ENCODE measurements at places on chromosomes 6 and 20.
A peak's percentile ranks its signal among the peaks of the same experiment; 100 is the strongest.

- DNase-seq: no peak
These were observed 111.2 kb upstream of the SIM1 start for GRCh38 chr6:100575921-100576320.

DNA sequence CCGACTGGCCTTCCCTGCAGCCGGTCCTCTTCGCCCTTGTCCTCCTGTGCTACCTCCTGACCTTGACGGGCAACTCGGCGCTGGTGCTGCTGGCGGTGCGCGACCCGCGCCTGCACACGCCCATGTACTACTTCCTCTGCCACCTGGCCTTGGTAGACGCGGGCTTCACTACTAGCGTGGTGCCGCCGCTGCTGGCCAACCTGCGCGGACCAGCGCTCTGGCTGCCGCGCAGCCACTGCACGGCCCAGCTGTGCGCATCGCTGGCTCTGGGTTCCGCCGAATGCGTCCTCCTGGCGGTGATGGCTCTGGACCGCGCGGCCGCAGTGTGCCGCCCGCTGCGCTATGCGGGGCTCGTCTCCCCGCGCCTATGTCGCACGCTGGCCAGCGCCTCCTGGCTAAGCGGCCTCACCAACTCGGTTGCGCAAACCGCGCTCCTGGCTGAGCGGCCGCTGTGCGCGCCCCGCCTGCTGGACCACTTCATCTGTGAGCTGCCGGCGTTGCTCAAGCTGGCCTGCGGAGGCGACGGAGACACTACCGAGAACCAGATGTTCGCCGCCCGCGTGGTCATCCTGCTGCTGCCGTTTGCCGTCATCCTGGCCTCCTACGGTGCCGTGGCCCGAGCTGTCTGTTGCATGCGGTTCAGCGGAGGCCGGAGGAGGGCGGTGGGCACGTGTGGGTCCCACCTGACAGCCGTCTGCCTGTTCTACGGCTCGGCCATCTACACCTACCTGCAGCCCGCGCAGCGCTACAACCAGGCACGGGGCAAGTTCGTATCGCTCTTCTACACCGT, 6.1 kb downstream of the UBD start:
- no peak for DNase-seq

- no peak for DNase-seq
These were observed 79.8 kb upstream of the KIF25 start for GRCh38 chr6:167917551-167918154.

- DNase-seq: no peak
These were observed 260.0 kb downstream of the NRN1 start for GRCh38 chr6:5746759-5747130.

DNA sequence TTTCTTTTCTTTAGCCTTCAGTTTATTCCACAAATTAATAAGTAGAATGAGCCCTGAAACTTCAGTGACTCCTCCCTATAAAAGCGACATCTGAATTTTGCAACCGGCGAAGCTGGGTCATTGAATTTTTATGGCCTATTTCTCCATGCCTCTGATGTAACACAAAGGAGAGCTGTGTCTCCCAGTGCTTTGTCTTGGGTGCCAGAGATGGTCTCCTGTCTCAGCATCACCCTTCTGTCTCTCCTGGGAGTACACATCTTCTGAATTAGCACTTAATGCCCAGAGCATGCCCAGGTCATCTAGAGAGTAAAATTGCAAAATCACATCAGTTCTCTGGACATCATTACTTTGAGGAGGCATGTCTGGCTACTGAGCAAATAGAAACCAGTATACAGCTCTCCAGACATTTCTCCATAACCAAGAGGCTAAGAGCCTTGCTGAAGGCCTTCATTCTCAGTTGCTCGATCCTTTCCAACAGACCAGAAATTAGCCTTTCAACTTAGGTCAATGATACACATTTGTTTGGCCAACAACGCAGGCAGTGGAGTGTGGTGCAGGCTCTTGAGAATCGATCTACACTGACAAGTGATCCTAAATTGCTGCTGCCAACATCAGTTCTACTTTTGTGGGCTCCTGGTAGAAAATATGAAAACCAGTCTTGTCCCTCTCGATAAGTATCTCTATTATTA, 176.0 kb upstream of the FOXQ1 start:
- DNase-seq: no peak

- peak; percentile 22 for DNase-seq
These were observed 7.5 kb downstream of the MRPL14 start for GRCh38 chr6:44119704-44120262.

DNA sequence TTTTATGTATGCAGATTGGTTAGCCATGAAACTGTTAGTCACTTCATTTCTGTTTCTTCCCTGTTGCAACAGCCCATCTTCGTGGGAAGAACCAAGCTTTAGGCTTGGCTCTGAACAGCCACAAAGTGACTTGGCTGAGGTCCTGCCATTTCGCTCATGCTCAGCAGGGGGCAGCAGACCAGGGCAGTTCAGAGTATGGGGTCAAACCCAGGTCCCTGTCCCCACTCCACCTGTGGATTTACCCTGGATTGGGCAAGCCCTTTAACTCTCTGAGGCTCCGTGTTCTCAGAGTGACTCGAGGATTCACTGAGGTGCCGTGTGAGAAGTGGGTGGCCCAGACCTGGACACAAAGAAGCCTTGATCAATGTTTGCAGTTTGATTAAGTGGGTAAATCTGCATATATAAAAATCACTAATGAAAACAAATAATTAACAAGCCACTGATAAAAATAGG, 19.8 kb upstream of the MAP1LC3A start:
- DNase-seq: peak; percentile 64

DNA sequence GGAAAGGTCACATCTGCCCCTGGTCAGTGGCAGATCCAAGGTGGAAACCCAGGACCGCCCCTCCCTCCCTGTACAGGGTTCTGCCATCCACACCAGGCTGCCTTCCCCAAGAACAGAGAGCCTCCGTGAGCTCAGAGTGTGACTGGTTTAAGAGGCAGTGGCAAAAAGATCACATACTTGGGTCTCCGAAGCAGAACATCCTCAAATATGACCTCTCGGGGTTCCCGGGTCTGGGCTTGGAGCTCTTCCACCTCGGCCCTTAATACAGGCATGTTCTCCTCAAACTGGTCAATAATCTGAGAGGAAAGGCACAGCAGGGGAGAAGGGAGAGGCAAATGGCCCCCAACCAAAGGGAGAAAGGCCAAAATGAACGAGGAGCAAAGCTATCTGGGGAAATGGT, 14.8 kb downstream of the C20orf96 start:
- no peak for DNase-seq

DNA sequence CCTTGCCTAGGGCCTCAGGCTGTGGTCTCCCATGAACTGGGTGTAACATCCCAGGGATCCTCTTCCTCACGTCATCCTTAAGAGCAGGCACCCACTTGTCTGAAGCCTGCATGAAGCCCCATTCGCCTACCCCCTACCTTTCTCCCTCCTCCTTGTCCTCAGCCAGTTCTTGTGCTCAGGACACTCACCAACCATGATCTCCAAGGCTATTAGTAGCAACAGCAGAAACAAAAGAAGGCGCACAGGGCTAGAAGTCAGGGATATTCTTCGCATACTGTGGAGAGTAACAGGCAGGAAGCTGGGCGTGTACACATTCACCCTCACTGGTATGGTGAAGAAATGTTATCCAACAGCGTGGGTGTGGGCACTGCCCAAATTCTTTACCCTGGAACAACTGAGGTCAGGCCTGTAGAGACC, 7.3 kb downstream of the RAET1E start:
- no peak for DNase-seq

- peak; percentile 46 for DNase-seq
These were observed 2.5 kb downstream of the RBM39 start for GRCh38 chr20:35739294-35740163.

DNA sequence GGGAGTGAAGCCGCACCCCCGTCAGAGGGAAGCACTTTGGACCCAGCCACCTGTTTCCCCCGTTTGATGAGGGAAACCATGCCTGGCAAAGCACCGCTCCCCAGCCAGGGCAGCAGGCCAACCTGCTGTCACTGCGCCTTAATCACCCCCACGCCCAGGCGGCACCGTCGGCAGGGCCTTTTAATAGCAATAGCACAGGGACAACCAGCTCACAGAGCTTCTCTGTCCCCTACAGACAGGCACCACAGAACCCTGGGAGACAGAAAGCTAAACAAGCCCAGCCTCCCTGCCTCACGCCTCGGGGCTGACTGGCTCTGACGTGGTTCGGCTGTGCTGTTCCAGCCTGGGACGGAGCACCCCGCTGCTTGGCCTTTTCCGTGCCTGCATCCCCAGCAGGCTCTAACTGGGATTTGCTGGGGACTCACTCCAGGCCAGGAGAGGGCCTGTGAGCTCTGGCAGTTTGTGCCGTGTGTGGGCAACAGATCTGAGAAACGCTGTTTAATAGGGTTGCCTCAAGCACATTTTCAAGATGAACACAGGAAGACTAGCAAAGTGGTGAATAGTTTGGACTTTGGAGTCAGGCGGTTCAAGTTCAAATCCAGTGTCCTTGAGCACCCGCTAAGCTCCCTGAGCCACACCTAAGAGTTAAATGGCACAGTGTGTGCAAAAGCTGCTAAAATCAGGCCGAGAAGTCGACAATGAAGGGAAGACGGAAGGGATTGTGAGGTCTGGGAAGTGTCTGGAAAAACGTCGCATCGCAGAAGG, 223.8 kb downstream of the NRN1 start:
- no peak for DNase-seq

GRCh38 chr20:19269737-19270340, 57.4 kb downstream of the SLC24A3 start:
- DNase-seq: no peak

DNA sequence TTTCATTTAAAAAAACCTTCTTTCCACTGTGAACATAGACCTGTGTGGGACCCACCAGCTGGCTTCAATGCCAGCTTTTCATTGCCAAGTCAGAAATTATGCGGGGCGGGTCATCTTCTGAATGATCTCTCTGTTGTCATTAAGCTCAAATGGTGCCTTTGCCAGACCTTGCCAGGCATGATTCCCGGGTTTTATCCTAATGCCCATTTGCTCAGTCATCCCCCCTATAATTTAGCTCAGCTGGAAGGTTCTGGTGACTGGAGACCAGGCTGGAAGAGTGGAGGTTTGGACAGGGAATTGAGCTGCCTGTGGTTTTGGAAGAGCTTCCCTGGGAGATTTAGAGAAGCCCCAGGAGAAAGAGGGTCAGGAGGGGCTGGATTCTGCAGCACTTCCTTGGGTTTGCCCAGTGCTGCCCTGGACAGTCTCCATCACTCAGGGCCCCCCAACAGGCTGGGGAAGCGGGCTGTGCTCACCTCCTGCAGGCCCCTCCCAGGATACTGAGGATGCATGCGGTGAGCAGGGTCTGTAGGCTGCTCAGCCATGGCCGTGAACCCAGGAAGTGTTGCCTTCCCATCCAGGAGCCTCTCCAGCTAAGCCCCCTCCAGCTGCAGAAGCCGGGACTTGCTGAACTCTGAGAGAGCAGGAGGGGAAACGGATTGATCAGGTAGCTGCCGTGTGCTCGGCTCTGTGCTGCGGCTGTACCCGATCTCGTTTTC, 273.0 kb downstream of the CDH4 start:
- no peak for DNase-seq

GRCh38 chr6:167674486-167674885, 152.2 kb upstream of the AFDN start:
- DNase-seq: no peak

DNA sequence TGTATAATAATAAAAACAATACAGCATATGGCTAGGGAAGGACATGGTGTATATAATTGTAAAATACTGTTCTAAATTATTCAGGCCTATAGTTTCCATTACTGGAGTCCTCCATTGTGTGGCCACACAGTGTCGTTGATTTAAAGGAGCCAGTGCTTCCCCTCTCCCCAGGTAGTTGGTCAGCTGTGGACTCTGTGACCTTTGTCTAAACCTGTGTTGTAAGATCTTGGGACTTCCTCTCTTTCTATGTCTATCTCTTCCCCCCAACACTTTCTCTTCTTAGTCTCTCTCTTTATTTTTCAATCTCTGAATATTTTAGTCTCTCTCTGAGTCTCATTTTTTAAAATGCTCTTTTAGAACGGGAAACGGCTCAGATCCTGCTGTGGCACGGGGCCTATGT, 35.6 kb downstream of the BRPF3 start:
- no peak for DNase-seq

GRCh38 chr6:169528755-169529154, 173.1 kb downstream of the WDR27 start:
- DNase-seq: peak; percentile 7

DNA sequence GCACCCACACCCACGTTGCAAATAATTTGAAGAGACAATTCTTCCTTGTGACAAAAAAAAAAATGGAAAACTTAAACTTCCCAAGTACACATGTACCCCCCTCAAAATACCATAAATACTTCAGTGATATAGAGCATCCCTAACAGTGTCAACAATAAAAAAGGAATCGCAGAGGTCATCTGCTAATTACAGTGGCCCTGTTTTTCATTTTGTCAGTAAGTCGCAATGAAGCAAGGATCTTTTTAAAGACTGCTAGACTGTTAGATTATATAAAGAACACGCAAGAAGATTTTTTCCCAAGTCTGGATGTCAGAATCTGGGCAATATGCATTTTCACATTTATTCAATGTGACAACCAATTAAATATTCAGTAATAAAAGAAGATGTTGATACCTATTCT, 93.9 kb downstream of the EPB41L2 start:
- no peak for DNase-seq

DNA sequence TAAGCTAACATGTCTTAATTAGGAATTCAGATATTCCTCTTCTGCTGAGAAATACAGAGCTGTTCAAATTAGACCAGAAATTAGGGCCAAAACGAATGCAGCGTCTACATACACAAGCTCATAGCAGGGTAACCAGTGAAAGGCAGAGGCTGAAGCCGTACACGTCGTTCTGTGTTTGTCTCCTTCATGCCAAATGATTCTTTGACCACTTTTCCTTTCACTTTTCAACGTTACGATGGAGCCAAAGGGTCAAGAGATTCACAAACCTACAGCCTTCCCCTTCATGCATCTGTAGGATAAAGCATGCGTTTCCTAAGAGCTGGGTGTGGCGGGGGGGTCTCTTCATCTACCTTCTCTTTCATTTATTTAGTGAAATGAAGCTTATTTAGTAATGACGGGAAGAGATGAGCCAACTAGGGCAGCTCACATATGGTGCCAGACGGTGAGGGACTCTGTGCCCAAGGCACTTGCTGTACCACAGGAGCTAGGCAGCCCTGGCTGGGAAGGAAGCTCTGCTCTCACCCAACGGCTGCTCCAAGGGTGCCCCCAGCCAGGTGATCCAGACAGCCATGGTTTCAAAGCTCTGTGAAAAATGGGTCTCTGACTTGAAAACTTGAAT, 178.0 kb downstream of the ATXN1 start:
- no peak for DNase-seq

GRCh38 chr6:110543106-110543505, 66.7 kb upstream of the SLC22A16 start:
- DNase-seq: peak; percentile 81

- DNase-seq: peak; percentile 11
These were observed 25.2 kb upstream of the C20orf204 start for GRCh38 chr20:64010711-64011237.

DNA sequence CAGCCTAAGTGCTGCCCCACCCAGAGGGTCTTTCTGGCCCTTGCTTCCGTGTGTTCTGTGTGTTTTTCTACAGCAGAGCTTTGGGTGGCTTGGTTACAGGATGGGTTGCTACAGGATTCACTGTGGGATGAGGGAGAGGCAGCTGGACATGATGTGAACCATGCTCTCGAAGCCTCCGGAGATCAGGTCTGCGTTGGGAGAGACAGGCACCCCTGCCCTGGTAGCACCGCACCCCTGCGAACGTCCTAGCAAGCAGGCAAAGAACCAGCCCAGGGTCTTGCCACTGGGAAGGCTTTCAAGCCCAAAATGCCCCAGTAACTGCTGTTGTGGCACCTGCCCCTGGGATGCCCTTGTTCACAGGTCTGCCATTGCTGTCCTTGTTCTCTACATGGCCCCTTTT, 66.4 kb downstream of the IGF2R start:
- DNase-seq: no peak

GRCh38 chr6:111813237-111813636, 60.0 kb downstream of the FYN start:
- DNase-seq: peak; percentile 77

GRCh38 chr20:56511926-56512325, 12.6 kb upstream of the FAM209A start:
- no peak for DNase-seq

Data from PC-3 (cell line).